ENCODE measurements at places on chromosomes 3 and 15. TPM values are rescaled to one million over a fixed set of nuclear protein-coding genes. Genes with fewer than 3 reads are reported as not detected.

EOMES gene
- 0.08 TPM for total RNA-seq

MAP6D1 gene
- 2.2 TPM for total RNA-seq

GRCh38 chr3:136624371-136624770 lies 127.8 kb downstream of the STAG1 start:
- no peak for DNase-seq

PFKFB4 gene
- 2.4 TPM for total RNA-seq

LAMB2 gene
- 543 TPM for total RNA-seq

GOLGA6B gene
- total RNA-seq, result not detected

DNA sequence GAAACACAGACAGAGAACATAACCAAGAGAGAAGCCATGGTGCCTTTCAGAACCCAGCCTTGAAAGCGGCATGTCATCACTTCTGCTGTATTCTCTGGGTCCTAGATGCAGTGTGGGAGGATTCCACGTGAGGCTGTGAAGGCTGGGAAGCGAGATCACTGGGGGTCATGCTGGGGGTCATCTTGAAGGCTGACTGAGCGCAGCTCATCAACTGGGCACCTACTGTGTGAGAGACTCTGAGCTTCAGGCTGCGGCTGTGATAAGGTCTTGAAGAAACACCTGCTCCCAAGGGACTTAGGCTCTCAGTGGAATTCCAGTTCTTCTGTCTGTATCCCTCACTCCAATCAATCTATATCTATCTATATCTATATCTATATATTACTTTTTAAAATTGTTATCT lies 91.8 kb upstream of the KLF13 start:
- DNase-seq, result no peak

DNA sequence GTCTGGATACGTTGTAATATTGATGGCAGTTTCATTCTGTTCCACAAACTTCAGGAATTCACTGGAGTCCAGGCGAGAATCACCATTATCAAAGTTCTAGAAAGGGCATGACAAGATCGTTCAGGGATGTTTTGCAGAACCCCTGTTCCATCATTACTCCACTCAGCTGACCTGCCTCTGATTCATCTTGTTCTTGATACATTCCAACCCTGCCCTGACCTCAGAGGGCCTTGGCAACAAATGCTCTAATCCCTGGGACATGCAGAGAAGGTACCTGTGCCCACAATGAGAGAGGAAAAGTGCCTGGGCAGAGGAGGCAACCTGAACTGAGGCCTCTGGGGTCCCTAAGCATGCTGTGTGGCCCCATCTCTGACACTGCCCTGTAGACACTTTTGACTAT lies 45.9 kb downstream of the FSTL1 start:
- DNase-seq, result no peak

ACSBG1 gene
- total RNA-seq, result 0.14 TPM

GRCh38 chr3:113292933-113293332 lies 81.6 kb downstream of the BOC start:
- DNase-seq, result no peak

GRCh38 chr3:122612696-122613095 lies 35.2 kb downstream of the PARP15 start:
- no peak for DNase-seq

GOLGA6L10 gene
- 0.14 TPM for total RNA-seq

ABCC5 gene
- 48.2 TPM for total RNA-seq

DNA sequence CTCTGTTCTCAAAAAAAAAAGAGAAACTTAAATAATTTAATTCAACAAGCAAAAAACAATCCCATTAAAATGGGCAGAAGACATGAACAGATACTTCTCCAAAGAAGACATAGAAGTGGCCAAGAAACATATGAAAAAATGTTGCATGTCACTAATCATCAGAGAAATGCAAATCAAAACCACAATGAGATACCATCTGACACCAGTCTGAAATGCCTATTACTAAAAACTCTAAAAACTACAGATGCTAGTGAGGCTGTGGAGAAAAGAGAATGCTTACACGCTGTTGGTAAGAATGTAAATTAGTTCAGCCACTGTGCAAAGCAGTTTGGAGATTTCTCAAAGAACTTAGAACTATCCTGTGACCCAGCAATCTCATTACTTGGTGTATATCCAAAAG lies 382.9 kb downstream of the OTOL1 start:
- no peak for DNase-seq

VILL gene
- total RNA-seq, result 4.4 TPM

LRRC2 gene
- 110 TPM for total RNA-seq

DNA sequence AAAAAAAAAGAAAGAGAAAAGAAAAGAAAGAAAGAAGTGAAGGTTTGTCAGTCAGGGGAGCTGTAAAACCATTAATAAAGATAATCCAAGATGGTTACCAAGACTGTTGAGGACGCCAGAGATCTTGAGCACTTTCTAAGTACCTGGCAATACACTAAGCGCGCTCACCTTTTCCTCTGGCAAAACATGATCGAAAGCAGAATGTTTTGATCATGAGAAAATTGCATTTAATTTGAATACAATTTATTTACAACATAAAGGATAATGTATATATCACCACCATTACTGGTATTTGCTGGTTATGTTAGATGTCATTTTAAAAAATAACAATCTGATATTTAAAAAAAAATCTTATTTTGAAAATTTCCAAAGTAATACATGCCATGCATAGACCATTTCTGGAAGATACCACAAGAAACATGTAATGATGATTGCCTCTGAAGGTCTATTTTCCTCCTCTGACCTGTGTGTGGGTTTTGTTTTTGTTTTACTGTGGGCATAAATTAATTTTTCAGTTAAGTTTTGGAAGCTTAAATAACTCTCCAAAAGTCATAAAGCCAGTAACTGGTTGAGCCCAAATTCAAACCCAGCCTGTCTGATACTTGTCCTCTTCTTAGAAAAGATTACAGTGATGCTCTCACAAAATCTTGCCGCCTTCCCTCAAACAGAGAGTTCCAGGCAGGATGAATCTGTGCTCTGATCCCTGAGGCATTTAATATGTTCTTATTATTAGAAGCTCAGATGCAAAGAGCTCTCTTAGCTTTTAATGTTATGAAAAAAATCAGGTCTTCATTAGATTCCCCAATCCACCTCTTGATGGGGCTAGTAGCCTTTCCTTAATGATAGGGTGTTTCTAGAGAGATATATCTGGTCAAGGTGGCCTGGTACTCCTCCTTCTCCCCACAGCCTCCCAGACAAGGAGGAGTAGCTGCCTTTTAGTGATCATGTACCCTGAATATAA lies 2.0 kb downstream of the B2M start:
- DNase-seq, result no peak

DNA sequence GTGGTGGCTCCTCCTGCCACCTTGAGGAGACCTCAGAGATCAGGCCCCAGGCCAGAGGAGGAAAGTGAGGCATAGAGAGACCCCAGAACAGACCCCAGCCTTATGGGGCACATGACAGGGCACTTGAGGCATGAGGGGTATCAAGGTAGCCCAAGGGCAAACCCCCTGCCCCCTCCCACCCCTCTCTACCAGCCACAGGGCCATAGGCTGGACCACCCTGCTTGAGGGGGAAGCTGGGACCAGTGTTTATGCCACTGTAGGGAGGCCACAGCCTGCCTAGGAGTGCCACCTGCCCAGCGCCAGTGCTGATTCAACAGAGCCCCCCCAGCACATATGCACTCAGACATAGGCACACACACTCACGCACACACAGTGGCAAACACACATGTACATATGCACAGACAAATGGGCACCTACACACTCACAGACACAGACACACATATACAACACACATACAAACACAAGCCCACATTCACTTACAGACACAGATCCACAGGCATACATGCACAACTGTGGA lies 10.3 kb downstream of the MYL3 start:
- peak; percentile 39 for DNase-seq

ZSCAN2 gene
- total RNA-seq, result 5.7 TPM

GRCh38 chr3:151918253-151919029 lies 45.0 kb downstream of the SUCNR1 start:
- no peak for DNase-seq

GRCh38 chr15:48089702-48090101 lies 31.1 kb upstream of the SLC24A5 start:
- no peak for DNase-seq

DNA sequence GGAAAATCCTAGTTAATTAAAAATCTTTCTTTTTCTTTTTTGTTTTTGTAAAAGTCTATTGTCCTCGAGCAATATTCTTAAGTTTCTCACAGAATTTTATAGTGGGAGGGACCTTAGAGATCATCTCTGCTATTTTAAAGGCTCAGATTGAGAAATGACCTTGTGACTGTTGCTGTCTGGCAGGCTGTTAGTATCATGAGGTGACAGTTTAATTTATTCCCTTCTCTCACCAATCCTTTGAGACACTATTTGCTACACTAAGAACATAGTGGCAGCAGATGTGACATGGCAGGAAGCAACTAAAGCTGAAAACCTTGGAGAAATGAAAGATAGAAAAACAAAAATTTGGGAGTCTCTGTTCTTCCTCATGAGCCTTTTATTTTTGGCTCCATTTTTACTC lies 24.9 kb downstream of the APPL1 start:
- no peak for DNase-seq

DNA sequence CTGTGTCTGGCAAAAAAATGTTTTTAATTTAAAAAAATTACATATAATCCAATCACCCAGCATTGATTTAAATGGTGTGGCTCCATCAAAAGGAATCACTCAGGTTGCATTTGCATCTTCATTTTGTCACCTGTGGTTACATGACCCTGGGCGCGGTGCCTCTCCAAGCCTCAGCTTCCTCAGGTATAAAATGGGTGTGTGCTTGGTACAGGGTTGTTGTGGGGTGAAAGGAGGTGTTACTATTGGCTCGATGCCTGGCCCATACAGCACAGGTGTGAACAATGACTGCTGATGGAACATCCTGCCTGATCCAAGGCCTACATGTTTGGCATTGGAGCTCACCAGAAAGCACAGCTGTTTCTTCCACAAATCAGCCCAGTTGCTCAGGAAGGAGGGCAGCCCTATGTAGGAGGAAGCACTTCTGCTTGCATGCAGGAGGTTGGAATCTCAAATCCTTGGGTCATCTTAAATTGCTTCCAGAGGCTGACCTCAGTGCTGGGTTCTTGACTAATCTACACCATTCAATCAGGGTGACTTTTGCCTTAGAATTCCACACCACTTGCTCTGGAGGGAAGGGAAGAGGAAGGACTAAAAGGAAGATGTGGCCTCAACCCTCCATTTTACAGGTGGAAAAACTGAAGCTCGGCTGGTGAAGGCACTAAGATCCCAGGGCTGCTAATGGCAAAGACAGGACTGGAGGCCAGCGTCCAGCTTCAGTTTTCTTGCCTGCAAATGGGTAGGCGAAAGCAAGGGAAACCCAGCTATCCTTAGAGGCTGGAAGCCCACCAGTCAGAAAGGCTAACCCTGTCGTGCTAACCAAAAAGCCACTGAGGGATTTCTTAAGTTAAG lies 31.7 kb downstream of the BHLHE40 start:
- DNase-seq, result no peak

Measured in Right ventricle myocardium inferior (tissue), 1 donor.